NCI-H510A (cell line): ENCODE measurements at places on chromosomes 4 and X.
A peak's percentile ranks its signal among the peaks of the same experiment; 100 is the strongest.

GRCh38 chrX:46704767-46705386 lies 54.0 kb downstream of the SLC9A7 start:
- DNase-seq = no peak

- no peak for DNase-seq
Measured at GRCh38 chr4:81512757-81513501, 41.2 kb upstream of the RASGEF1B start.

- peak; percentile 12 for DNase-seq
Measured at GRCh38 chr4:145937971-145938611, 532 bp downstream of the ZNF827 start.

- DNase-seq = no peak
Measured at GRCh38 chrX:28126886-28127285, 145.6 kb upstream of the DCAF8L1 start.

GRCh38 chr4:1233641-1234308 lies 15.2 kb downstream of the CTBP1 start:
- DNase-seq = no peak

DNA sequence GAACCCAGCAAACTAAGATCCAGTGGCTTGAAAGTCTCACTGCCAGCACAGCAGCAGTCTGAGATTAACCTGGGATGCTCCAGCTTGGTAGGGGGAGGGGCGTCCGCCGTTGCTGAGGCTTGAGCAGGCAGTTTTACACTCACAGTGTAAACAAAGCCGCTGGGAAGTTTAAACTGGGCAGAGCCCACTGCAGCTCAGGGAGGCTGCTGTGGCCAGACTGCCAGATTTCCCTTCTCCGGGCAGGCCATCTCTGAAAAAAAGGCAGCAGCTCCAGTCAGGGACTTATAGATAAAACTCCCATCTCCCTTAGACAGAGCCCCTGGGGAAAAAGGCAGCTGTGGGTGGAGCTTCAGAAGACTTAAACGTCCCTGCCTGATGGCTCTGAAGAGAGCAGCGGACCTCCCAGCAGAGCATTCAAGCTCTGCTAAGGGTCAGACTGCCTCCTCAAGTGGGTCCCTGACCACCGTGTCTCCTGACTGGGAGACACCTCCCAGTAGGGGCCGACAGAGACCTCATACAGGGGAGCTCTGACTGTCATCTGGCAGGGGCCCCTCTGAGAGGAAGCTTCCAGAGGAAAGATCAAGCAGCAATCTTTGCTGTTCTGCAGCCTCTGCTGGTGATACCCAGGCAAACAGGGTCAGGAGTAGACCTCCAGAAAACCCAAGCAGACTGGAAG lies 45.1 kb upstream of the CDX4 start:
- no peak for DNase-seq

DNA sequence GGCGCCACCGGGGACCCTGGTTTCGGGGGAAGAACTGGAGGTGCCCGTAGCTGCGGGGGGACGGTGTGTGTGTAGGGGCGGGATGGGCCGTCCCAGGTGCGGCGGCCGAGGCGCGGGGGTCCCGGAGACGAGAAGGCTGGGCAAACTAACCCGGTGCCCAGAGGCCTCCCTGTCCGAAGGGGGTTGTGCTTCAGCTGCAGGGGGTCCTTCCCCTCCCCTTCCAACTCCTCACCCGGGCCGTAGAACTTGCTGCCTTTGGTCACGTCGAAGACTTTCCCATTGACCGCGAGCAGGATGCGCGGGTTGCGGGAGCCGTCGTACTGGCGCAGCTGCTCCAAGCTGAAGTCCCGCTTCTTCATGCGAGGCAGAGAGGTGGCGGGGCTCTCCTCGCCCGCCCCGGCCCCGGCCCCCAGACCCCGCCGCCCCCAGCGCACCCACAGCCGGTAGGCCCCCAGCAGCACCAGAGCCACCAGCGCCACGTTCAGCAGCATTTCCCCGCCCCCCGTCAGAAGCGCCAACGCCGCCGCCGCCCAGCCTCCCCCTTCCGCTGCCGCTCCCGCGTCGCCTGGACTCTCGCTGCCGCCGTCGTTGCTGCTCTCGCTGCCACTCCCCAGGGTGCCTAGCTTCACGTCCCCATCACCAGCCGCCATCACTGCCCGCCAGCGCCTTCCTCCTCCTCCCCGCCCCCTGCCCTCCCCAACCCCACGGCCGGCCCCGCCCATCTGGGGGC lies at the start of gene PGRMC2:
Gene PGRMC2, minus strand, starts transcription at position 673 of the 730 bp plus-strand sequence. Its CDS starts 23 bp downstream, at position 650.
- no peak for DNase-seq

DNA sequence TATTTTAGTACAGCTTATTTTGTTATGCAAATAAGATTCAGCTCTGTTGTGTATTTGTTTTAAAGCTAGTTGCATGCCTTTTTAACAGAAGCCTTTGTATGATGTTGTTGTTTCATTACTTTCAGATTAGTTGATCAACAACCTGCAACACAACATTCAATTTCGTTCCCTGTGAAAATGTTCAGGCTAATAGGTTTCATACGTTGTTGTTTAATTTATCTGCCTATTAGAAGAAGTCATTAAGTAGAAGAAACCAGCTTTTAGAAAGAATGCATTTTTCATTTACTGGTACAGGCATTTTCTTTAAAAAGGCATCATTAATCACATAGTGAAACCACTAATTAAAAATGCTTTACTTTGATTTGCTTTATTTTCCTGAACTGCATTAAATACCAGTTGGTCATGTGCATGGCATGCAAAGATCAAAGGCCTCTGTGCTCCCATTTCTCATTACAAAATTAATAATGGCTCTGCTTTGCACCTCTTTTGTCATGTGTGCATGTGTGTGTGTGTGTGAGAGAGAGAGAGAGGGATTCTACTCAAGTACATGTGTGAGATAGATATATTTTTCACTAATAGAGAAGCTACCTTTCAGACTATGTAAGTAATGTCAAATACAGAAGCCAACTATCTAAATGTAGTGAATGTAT lies 29.2 kb upstream of the CTSO start:
- DNase-seq = no peak

GRCh38 chr4:20512033-20512792 lies 188.0 kb upstream of the PACRGL start:
- DNase-seq = peak; percentile 27

- no peak for DNase-seq
Measured at GRCh38 chr4:38008571-38009021, 48.4 kb downstream of the PTTG2 start.

GRCh38 chr4:35125995-35126712 lies 1118.2 kb downstream of the ARAP2 start:
- DNase-seq = peak; percentile 66

DNA sequence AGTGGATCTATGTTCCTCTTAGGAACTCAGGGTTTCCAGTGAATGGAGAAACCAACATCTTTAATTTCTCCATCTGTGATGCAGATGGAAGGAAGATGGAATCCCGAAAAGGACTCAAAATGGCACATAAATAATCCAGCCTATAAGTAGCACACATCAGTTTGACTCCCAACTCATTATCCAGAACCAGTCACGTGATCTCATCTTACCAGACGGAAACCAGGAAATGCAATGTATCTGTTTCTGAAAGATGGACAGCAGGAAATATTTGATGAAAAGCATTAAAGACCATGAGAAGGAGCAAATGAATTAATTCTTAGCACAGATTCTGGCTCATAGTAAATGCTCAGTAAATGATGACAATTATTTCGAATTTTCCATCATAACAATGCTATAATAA lies 443.1 kb upstream of the FMR1 start:
- DNase-seq = no peak

DNA sequence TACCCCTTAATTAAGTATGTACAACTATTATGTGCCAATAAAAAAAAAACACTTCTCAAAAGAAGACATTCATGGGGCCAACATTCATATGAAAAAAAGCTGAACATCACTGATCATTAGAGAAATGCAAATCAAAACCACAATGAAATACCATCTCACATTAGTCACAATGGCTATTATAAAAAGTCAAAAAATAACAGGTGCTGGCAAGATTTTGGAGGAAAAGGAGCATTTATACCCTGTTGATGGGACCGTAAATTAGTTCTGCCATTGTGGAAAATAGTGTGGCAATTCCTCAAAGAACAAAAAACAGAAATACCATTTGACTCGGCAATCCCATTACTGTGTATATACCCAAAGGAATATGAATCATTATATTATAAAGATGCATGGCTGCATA lies 229.9 kb downstream of the PAPSS1 start:
- no peak for DNase-seq
